A673 (cell line): ENCODE measurements at places on chromosomes 6 and 20. TPM values are rescaled to one million over a fixed set of nuclear protein-coding genes. Genes with fewer than 3 reads are reported as not detected.
A peak's percentile ranks its signal among the peaks of the same experiment; 100 is the strongest.

TPX2 gene
- 187 and 189 TPM in 2 replicates for total RNA-seq

NNAT gene
- total RNA-seq: not detected in 2 replicates

- DNase-seq: no peak
- H3K27me3 ChIP-seq: no peaks in the 10 kb centered on the region
- H3K4me3 ChIP-seq: no peak overlapping the region
- H3K4me1 ChIP-seq: no peaks in the 10 kb centered on the region
- H3K36me3 ChIP-seq: no peaks in the 10 kb centered on the region
- no peak overlapping the region for H3K27ac ChIP-seq
These were observed 104.1 kb downstream of the SH3BGRL2 start for GRCh38 chr6:79735183-79735582.

- no peak overlapping the region for H3K27ac ChIP-seq
- DNase-seq: peak; percentile 41
- peaks cover 12% of the 10 kb centered on the region for H3K27me3 ChIP-seq
- H3K36me3 ChIP-seq: no peaks in the 10 kb centered on the region
- no peak overlapping the region for H3K4me3 ChIP-seq
- H3K4me1 ChIP-seq: no peaks in the 10 kb centered on the region
These were observed 20.6 kb upstream of the HLA-F start for GRCh38 chr6:29702519-29703103.

- H3K27me3 ChIP-seq: no peaks in the 10 kb centered on the region
- H3K4me1 ChIP-seq: peaks cover 3% of the 10 kb centered on the region
- H3K27ac ChIP-seq: no peak overlapping the region
- DNase-seq: no peak
- no peaks in the 10 kb centered on the region for H3K36me3 ChIP-seq
- H3K4me3 ChIP-seq: no peak overlapping the region
These were observed 4.4 kb upstream of the IFNGR1 start for GRCh38 chr6:137223370-137224131.

- no peaks in the 10 kb centered on the region for H3K36me3 ChIP-seq
- no peaks in the 10 kb centered on the region for H3K4me1 ChIP-seq
- H3K27ac ChIP-seq: no peak overlapping the region
- no peak for DNase-seq
These were observed 107.8 kb downstream of the SYNE1 start for GRCh38 chr6:152529369-152529768.

DNA sequence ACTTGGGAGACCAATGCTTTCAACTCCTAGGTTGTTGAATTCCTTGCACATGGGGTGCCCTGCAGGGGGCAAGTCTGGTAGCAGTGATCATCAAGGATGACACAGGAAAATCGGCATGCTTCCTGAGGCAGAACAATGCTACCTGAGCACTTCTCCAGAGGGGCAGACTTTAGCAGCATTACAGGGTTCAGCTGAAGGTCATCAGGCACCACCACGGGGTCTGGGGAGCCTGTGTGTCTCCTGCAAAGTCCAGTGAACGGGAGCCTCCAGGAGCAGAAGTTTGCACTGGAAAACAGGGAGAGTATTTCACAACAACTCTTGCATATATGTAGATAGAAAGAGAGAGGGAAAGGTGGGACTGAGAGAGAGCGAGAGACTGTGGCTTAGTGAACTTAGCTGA is 10.2 kb downstream of the VSX1 start:
- no peak for DNase-seq
- H3K36me3 ChIP-seq: no peaks in the 10 kb centered on the region

DNA sequence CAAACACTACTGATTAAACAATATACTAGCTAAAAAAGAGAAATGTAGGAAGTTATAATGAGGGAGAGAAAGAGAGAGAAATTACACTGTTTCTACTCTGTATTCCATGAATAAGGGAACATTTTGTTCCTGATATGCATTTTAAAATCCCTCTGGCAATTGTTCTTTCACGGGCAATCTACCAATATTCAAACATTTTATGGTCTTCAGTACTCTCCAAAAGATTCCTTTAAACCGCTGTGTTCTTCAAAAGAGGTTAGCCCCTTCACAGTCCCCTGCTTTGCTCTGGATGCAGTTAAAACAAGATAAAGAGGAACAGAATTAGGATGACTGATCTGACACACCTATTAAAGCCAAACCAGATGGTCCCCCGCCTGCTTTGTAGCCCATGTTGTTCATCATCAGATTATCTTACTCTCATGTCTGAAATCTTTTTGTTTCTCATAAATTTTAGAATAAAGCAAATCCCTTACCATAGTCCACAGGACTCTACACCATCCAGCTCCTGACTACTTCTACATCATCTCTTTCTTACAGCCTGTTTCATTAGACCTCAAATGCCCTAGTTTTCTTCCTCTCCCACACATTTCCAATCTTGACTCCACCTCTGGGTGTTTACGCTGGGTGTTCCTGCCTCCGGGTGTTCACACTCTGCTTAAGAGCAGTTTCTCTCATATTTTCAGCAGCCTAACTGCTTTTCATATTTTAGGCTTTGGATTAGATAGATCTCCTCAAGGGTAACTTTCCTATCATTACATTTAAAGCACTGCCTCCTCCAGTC is 399.7 kb downstream of the COL12A1 start:
- no peaks in the 10 kb centered on the region for H3K4me1 ChIP-seq
- no peak overlapping the region for H3K27ac ChIP-seq
- no peaks in the 10 kb centered on the region for H3K36me3 ChIP-seq
- no peaks in the 10 kb centered on the region for H3K27me3 ChIP-seq

- no peak overlapping the region for H3K4me3 ChIP-seq
- DNase-seq: no peak
- peaks cover 81% of the 10 kb centered on the region for H3K36me3 ChIP-seq
- peaks cover 10% of the 10 kb centered on the region for H3K4me1 ChIP-seq
These were observed 52.2 kb downstream of the TOP1 start for GRCh38 chr20:41080866-41081265.
